ENCODE measurements at places on chromosomes 6 and 20.

DNA sequence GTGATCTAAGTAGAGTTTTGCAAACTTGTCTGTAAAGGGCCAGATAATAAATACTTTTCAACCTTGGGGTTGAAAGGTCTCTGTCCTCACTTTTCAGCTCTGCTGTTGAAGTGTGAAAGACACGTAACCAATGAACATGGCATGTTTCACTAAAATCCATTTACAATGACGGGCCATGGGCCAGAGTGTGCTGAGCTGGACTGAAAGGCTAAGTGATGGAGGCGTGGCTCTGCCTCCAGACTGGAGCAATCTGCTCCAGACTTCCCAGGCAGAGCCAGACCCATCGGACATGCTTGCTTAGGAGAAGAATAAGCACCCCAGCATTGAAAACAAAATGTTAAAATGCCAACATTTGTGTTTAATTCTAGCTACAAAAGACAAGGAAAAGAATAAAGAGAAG, 41.4 kb downstream of the SCAND1 start:
- DNase-seq = no peak

DNA sequence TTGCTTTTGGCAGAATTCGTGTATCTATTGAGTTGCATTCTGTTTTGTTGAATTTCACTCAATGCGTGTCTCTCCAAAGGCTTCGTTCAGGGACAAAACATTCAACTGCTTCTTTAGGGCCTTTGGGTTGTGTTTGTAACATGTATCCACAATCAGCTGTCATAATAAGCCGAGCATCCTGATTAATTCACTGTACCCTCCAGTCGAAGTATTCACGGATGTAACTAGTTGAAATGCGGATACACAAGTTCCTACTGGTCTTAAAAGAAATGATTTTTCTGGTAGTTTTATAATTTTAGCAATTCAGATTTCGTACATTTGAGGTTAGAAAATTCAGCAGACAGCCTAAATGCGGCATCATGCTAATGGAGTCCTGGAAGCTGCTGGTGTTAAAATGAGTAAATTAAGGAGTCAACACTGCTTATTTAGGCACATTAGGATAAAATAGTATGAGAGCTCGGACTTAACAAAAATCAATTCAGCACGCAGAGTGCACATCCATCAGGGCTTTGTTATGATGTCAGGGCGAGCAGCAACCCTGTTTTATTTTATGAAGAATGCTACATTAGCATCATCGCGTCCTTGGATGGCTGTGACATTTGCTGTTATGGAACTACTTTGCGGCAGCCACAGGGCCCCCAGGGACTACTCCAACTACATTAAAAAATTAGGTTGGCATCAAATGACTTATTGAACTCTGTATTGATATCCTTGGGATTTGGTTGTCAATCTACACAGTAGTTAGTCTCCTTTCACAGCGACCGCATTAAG, 489.3 kb upstream of the FLRT3 start:
- no peak for DNase-seq

GRCh38 chr6:132234356-132234755, 166.9 kb downstream of the MOXD1 start:
- no peak for DNase-seq

DNA sequence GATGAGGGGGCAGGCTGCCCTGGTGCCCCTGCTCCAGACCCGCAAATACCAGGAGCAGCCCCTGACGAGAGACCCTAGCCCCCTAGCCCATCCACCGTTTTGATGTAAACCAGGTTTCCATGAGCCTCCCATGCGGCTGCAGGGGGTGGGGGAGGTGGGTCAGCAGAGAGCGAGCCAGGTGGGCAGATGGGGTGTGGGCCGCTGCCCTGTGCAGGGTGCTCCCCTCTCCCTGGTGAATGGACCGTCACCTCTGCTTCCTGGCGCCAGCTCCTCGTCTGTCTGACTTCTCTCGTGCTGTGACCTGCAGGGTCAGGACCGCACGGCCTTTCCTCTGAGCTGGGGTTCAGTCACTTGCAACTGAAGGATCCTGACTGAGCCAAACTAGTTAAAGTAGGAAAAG, 15.7 kb upstream of the BHLHE23 start:
- DNase-seq = no peak

GRCh38 chr6:125867483-125867942, 76.8 kb downstream of the NCOA7 start:
- DNase-seq = peak; percentile 76

GRCh38 chr6:138806889-138807288, 11.0 kb downstream of the ECT2L start:
- DNase-seq = no peak

GRCh38 chr6:156413154-156413553, 364.0 kb upstream of the ARID1B start:
- DNase-seq = no peak

GRCh38 chr6:41878961-41879405, 16.2 kb downstream of the USP49 start:
- DNase-seq = no peak

DNA sequence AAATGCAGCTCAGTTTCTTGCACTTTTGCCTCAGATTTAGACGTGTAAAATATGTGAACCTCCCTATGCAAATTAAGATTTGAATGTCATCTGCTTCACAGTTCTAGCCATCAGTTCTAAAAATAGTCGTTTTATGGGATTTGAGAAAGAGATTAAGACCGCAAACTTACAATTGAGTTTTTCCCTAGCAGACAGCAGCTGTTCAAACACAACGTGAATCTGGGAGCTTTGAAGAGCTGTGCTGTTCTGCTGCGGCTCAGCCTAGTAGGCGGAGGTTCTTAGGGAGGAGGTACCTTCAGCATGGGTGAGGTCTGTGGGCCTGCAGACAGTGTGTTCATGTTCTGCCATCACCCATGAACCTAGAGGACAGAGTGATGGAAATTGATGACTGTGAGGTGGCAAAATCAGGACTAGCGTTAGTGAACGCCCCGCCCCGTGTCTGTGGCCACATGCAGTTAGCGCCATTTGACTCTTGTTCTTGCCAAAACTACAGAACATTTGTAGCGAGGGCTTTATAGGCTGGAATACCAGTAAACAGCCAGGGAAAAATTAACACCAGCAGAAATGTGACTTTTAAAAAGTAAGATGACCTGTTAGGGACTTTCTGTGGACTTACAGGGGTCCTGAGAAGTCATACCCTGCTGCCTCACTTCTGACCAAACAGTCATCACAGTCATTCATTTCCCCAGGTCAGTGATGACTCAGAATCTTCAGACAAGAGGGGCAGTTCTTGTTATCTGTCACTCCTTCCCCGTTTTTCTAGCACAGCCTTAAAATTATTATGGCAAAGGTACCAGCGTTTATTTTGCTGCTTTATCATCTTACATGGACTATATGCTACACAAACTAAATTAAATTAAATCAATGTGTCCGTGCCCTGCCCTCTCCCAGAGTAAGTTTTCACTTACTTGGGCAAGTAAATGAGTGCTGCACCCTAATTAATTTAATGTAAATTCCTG, 84.3 kb upstream of the TMEM181 start:
- peak; percentile 68 for DNase-seq

GRCh38 chr6:112997421-112998085, 650.4 kb downstream of the RFPL4B start:
- DNase-seq = no peak

DNA sequence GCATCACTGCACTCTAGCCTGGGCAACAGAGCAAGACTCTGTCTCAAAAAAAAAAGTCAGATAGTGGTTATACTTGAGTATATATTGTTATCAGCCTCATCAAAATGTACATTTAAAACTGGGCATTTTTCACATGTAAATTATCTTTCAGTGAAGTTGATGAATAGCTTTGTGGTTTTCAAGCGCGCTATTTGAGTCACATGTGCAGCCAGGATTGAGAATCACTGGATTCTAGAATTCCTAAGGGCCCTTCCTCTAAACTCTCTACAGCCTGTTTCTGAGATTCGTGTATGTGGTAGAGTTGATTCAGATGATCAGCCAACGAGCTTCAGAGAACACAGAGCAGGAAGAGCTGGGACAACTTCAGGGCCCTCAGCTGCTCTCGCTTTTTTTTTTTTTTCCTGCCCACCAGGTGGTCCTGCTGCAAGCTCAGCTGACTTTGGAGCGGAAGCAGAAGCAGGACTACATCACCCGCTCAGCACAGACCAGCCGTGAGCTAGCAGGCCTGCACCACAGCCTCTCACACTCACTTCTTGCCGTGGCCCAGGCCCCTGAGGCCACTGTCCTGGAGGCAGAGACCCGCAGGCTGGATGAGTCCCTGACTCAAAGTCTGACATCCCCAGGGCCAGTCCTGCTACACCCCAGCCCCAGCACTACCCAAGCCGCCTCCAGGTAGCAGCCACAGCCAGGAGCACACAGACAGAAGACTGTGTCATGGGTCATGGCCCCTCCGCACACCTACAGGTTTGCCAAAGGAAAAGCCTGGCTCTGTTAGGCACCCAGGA, 18.3 kb downstream of the C20orf173 start:
- no peak for DNase-seq

DNA sequence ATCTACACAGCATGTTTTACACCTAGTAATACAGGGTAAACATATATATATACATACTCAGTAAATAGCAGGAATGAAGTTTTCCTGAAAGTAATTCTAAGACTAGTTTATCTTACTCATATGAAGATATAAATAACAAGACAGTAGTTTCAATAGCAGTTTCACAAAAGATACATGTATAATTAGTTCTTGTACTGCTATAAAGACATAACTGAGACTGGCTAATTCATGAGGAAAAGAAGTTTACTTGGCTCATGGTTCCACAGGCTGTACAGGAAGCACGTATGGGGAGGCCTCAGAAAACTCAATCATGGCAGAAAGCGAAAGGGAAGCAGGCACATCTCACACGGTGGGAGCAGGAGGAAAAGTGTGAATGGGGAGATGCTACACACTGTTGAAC, 16.9 kb downstream of the RARS2 start:
- no peak for DNase-seq

- no peak for DNase-seq
Observed at GRCh38 chr20:38973645-38974044, 11.5 kb downstream of the DHX35 start.

DNA sequence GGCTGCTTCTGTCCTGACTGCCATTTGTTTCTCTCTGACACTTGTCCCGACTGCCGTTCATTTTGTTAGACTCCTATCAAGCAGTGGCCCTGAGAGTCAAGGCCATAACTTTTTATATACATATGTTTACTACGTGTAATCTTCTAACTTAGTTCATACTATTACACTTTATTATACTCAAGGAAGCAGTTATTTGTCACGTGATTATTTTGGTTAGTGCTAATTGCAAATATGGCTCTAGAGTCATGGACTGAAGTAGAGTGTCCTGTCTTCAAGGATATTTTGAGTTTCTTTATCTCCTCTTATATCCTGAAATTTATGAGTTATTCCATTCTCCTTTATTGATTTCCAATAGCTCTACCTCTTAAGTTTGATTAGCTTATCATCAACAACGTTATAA, 294.2 kb upstream of the RNF217 start:
- no peak for DNase-seq
